ENCODE measurements at places on chromosomes 5 and 9.

- DNase-seq = no peak
Observed at GRCh38 chr9:126650404-126651341, 36.9 kb downstream of the LMX1B start.

- DNase-seq = no peak
Observed at GRCh38 chr5:35679357-35679756, 61.7 kb downstream of the SPEF2 start.

GRCh38 chr9:110179734-110180133 is 28.2 kb downstream of the C9orf152 start:
- no peak for DNase-seq

GRCh38 chr5:14313986-14314690 is 171.0 kb downstream of the TRIO start:
- DNase-seq = no peak

DNA sequence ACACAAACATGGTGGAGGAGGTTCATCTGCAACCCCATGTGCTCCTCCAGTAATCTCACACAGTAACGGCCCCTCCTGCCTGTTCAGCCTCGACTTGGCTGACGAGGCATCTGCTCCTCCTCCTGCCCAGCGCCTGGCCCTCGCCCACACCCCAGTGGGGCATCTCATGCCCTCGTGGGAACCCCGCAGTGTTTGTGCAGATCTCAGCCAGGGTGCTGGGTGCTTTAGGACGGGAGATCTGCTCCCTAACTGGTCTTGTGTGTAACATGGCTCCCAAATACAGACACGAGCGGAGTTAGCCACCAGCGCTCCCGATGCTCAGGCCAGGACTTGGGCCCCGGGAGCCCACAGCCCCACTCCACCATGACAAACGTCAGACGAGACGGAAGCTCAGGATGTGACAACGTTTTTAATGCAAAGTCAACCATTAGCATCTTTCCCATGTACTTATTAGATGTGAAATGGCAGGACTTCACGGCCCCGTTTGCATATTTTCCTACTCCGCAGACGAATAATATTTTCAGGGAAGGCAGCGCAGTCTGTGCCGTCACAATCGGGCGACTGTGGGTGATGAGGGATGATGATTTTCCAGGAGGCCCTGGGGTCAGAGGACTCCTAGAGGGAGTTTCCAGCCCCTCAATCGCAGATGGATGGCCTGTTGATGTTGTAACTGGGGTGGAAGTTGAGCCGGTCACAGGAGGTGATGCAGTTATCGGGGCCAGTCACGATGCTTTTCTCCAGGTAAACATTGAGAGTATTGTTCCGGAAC is 5.5 kb upstream of the MRPS2 start:
- DNase-seq = no peak

DNA sequence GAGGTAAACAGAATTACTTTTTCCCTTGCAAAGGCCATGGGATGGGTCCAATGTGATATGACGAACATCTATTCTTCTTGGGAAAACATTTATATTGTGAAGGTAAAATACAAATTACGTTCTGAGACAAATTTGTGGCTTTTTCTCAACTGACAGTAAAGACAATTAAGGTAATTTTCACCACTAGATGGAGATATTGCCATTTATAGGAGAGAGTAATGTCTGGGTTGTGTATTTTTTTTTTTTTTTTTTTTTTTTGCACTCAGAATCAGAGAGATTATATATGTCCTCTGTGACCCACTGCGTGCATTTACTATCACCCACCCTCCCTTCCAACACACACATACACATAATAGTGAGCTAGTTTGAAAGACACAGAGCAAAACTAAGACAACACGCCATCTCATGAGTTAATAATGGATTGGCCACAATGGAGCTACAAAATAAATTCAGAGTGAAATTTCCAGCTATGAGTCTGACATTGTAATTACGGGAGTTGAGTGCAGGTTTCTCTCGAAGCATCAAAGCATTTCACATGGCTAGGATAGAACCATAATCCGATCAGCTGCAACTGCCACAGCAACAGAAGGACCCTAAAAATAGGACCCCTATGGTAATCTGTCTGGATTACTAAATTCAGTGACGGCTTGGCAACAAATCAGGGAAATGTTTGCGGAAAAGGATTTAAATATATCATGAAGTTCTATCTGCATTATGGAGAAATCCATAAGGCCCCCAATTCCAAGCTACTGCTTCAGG is 49.2 kb downstream of the ANXA1 start:
- DNase-seq = no peak

GRCh38 chr9:15293804-15294316 is 13.2 kb downstream of the TTC39B start:
- DNase-seq = no peak

DNA sequence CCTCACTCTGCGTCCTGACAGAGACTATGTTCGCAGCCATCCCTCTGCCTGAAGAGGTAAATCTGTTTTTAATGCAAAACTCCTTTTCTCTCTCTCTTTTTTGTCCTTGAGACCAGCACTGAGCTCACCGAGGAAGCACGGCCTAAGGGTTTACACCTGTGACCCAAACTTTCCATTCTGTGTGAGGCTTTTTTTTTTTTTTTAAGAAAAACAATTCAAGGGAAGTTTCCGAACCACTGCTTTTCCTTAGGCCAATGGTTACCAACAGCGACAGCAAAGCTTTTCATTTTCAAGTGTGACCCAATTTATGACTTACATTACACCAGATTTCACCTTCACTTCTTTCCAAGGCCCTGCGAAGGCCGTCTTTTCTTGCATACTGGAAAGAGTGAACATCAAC is 205.9 kb downstream of the EFNA5 start:
- DNase-seq = no peak

DNA sequence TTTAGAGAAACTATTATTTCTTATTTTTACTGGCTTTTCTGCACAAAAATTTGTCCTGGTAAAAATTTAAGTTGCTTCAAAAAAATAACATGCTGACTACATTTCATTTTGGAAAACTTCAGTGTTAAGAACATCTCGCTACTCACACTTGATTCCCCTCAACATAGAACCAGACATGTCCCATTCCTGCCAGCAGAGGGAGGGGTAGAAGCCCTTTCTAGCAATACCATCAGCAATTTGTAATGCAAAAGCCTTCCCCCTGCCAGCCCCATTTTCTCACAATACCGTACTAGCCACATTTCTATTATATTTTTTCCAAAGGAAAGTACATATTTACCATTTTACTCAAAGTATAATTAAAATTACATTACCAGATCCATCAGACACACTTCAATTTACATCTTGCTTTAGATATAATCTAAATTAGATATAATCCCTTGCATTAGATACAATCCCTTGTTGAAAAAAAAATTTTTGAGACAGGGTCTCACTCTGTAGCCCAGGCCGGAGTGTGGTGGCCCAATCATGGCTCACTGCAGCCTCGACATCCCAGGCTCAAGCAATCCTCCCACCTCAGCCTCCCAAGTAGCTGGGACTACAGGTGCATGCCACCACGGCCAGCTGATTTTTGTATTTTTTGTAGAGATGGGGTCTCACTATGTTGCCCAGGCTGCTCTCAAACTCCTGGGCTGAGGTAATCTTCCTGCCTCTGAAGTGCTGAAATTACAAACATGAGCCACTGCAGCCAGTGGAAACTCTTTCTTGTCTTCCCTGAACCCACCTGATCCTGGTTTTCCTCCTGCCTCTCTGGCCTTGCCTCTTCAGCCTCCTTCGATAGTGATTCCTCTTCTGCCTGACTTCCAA is 39.6 kb upstream of the IDNK start:
- no peak for DNase-seq

DNA sequence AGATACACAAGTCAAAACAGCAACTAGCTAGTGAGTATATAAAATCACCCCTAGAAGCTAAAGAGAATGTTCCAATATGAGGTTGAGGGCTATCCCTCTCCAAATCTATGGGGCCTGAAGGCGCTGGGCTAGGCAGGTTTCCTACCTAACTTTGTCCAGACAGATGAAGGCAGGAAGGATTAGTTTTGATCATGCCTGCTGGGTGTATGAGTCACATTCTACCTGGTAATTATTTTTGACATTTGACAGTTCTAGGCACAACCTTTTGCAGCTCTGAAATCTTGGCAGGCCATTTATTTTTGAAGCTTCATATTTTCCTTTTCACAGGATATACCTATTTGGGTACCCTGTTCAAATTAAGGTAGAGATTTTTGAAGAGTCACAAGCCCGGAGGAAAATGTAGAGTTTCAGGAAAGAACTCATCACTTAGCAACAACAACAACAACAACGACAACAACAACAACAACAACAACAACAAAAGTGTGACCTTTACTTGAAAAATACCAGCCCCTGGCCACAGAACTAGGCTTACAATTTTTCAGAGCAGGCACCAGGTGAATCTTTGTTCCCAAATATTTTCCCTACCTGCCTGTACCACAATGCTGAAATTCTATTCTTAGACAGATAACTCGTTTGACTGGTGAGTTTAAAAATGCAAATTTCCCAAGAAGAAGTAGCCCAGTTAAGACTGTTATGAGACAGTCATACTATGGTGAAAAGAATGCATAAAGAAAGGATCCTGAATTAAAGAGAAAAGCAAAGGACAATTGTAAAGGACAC is 175.5 kb upstream of the TUT7 start:
- no peak for DNase-seq

All from NCI-H446 treated with DMSO at 0.1 percent for 48 hours (cell line).